GM13976 (cell line): ENCODE measurements at places on chromosomes 1 and 21.
A peak's percentile ranks its signal among the peaks of the same experiment; 100 is the strongest.

- DNase-seq = no peak
Observed at GRCh38 chr1:47865881-47866535, 131.2 kb downstream of the TRABD2B start.

- DNase-seq = peak; percentile 71
Observed at GRCh38 chr1:119008483-119009311, 20.6 kb upstream of the TBX15 start.

DNA sequence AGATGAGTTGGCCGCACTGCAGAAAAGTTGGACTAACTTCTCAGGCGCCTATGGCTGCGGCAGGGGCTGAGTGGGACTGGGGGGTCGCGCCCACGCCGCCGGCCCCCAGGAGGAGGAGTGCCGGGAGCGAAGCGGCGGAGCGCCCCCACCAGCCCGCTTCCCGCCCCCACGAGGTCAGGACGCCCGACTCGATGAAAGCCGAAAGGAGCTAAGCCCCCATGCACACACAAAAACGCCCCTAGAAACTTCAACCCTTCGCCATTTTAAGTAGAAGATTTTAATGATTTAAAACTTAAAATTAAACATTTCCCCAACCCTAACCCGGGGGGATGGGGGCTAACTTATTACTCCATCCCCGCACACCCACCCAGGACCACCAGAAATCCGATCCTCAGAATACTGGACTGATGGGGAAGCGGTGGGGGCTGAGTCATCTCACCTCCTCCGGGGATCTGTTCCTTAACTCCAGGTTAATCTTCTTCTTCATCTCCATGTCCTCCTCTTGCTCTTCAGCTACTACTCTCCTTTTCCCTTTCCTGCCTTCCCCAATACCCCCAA is 539 bp downstream of the ANP32E start:
- DNase-seq = peak; percentile 36

- no peak for DNase-seq
Observed at GRCh38 chr1:101317590-101317989, 80.8 kb downstream of the S1PR1 start.

GRCh38 chr1:24409535-24409934 is 4.0 kb downstream of the STPG1 start:
- DNase-seq = no peak

- no peak for DNase-seq
Observed at GRCh38 chr1:60832367-60832766, 250.0 kb upstream of the NFIA start.

DNA sequence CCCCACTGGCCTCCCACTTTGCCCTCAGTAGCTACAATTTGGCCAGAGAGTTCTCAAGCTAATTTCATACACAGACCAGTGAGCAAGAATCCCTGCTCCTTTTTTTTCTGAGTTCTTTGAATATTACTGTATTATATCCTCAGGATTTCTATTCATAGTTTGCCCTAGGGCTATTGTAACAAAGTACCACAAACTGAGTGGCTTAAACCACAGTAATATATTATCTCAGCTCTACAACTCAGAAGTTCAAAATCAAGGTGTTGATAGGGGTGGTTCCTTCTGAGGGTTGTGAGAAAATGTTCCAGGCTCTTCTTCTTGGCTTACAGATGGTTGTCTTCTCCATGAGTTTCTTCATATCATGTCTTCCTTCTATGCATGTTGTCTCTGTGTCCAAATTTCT is 289.4 kb upstream of the ESRRG start:
- no peak for DNase-seq

GRCh38 chr1:220067269-220068204 is 21.2 kb upstream of the EPRS1 start:
- no peak for DNase-seq

DNA sequence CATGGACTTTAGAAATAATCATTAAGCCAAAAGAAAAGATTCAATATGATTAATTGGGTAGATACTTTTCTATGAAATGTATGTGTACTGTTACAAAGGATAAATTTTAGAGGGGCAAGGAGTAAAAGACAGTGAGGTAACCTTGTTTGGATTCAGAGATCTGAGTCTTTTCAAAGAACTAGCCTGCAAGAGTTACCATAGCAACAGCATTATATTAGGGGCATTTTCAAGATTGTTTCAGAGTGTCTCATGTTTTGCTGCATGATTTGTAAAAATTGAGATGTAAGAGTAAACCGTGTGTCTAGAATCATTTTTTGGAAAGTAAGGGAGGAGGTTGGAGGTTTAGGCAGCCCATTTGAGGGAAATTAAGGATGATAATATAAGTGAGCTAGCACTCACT is 70.6 kb upstream of the KIAA1614 start:
- no peak for DNase-seq

GRCh38 chr1:157089789-157090188 is 9.8 kb downstream of the ETV3L start:
- no peak for DNase-seq

- DNase-seq = no peak
Observed at GRCh38 chr1:24696041-24696755, 49.0 kb upstream of the CLIC4 start.

DNA sequence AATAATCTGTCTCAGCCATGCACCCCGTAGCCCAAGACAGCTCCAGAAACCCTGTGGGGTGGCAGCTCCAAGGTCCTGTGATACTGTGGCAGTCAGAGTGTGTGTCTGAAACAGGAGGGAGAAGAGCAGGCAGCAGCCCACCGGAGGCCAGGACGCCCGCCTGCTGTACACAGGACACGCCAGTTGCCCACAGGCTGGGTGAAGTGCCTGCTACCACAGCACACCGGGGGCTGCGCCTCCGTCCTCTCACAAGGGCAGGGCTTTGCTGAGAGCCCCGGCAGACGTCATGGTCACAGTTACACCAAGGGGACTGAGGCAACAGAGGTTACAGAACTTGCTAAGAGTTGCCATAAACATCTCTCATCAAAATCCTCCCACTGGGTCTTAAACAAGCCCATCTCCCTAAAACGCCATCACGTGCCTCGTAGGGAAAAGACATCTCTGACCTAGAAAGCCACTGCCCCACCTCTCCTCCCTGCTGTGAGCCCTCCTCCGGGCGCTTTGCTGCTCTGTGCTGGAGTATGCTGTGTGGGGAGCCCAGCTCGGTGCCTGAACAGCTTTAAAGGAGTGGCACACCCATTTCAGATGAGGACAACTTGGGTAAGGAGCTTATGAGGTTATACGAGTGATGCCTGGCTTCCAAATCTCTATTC is 5.3 kb downstream of the C1orf174 start:
- no peak for DNase-seq

DNA sequence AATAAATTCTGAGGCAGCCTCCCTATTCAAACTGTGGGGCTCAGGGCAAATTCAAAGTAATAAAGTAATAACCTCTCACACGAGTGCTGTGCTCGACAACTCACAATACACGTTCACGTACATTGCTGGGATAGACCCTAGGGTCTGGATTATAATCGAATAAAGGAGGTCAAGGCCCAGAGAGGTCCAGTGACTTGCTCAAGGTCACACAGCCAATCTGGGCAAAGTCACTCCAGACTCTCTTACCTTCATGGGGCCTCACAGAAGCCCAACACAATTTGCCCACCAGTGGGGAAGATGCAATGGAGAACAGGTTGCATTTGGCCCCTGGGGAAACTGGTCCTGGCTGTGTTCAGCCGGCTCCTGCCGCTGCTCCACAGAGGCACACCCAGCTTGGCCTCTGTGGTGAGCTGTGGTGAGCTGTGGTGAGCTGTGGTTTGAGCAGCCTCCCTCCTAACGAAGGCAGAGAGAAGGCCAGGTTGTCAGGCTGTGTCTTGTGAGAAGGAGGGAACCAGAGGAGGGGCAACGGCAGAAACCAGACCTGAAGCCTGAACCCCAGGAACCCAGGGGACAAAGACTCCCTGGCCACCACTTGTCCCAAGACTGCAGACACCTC is 35.1 kb downstream of the NUAK2 start:
- DNase-seq = peak; percentile 69

DNA sequence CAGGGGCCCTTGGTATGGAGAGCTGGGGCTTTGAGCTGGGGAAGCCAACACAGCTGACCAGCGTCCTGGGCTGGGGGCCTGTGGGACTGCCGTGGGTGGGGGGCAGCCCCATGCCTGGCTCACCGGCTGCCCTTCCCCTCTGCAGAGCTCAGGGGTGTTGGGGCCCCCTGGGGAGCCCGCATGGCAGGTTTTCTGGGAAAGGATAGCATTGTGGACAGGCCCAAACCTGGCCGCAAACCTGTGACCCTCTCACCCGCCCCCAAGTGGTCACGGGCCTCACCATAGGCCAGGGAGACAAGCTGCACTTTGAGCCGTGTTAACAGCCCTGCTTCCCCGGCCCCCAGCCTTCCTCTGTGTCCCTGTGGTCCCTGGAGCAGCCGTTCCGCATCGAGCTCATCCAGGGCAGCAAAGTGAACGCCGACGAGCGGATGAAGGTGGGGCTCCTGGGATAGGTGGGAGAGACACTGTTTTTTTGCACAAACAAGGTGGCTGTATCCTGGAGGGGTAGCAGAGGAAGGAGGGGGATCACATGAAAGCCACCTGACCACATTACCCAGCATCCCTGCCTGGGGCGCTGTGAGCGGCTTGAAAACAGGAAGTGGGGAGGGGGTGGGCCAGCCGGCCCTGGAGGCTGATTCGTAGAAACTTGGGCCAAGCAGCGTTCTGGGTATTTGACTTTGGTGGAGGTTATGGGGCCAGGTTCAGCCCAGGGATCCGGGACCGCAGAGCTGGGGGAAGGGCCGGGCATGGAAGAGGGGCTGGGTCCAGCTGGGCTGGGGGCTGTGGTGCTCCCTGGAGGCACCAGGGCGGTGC is 65.9 kb downstream of the PIK3CD start:
- peak; percentile 92 for DNase-seq

DNA sequence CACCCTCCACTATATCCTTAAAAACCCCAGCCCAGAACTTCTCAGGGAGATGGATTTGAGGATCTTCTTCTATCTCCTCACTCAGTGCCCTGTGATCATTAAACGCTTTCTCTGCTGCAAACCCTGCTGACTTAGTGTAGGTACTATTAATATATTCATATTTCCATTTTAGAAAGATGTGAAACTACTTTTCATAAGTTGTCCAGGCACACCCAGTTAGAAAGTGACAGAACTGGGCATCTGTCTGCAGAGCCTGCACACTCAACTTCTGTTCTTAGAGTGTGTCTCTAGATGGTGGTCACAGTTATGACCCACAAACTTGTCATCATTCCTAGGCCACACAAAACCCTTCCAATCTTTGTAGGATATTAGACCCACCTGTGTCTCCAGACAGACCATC is 55.0 kb downstream of the FCRL5 start:
- no peak for DNase-seq

DNA sequence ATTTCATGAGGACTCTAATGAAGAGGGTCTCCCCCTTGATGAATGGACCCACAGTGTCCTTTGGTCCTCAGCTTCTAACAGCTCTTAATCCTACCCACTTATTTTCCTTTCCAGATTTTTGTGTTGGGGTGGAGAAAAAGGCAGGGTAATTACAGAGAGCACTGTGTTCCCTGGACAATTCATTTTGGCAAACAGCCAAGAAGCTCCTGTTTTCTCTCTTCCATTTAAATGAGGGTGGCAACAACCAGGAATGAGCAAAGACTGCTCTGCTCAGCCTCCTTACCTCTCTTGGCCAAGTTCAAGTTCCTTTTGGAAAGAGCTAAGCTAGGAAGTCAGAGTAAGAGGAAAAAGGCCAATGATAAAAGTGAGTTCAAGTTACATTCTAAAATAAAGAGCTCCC is 11.9 kb downstream of the XKR8 start:
- no peak for DNase-seq

GRCh38 chr1:209755926-209756614 is at the start of gene TRAF3IP3:
TRAF3IP3 (plus strand) TSS chr1:209756053; CDS start chr1:209760040, 3,987 bp downstream.
- DNase-seq = peak; percentile 74

- DNase-seq = no peak
Observed at GRCh38 chr21:15543473-15543872, 186.3 kb upstream of the USP25 start.

GRCh38 chr1:26121854-26122773 is 10.5 kb downstream of the PDIK1L start:
- DNase-seq = no peak
